CD4-positive, alpha-beta T cell treated with Interleukin-12 subunit alpha and Interleukin-12 subunit beta, for 1 hour (primary cell): ENCODE measurements at places on chromosomes 12 and 14.

DNA sequence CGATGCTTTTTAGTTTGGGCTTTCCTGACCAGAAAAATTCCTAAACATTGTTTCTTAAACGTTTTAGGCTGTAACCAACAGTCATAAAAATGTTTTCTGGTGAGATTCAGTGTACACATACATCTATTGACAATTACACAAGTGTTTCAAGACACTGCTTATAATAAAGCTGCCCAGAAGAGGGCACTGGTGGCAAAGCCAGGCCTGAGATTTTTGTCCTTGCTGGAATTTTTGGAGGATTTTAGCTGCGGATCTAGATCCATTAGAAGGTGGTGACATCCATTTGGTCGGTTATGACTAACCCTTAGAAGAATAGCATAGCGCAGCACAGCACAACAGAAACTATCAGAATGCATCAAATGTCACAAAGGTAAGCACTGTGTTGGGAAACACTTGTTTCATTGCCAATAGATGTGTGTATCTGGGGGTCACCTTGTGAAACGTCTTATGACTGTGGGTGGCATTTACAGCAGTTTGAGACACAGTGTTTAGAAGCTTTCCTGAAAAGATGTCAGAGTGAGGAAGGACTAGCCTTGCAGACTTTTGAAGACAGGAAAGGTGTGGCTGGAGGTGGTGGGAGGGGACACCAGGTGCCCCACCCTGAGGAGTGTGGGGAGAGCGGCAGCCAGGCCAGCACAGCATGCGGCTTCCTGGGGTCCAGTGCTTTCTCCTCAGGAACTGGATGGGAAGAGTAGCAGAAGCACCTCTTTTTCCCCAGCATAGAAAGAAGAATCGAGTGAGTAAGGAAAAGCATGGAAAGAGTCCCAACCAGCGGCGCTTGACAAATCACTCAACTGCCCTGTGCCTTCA, 54.7 kb upstream of the FKBP4 start:
- no peak for DNase-seq

DNA sequence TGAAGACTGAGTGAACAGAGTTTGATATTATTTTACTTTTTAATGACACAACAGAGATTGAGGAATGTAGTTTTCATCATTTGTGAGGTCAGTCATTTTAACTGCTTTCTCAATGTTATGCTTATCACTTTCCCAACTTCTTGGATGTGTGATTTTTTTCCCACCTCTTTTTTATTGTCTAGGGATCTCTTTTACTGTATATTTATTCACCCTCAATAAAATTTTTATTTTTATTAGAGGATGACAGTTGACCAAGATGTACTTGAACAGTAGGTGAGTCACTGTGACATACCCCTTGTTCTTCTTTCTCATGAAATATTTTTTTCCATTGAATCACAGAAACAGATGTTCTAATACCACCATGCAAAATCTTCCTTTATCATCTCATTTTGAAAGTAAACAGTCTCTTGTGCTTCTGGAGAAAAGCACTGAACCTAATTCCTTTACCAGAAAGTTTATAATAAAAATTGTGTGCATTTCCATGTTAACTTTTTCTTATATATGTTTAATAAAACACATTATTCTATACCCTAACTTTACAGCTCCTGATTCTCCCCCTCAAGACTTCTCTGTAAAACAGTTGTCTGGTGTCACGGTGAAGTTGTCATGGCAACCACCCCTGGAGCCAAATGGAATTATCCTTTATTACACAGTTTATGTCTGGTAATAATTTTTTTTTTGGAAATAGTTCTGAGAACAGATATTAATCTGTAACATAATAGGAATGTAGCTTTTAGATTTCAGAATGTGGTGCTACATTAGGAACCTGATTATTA, 65.9 kb downstream of the PTPRQ start:
- no peak for DNase-seq

DNA sequence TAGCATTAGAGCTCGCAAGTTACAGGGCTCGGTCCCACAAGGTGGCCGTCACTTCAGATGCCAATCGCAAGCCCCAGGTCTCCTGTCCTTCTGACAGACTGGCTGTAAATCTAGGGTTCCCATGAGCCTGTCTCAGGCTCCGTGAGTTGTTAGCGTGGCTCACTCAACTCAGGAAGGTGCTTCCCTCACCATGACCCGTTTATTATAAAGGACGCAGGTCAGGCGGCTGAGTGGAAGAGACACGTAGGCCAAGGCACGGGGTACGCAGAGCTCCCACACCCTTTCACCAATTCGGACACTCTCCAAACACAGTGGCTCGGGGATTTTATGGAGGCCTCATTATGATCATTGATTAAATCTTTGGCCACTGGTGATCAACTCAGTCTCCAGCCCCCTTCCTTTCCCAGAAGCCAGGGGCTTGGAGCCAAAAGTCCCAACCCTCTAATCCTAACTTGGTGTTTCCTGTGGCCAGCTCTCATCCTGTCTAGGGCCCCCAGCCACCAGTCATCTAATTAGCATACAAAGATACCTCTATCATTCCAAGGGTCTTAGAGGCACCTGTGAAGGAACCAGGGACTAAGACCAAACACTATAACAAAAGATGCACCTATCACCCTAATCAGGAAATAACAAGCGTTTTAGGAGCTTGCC, 25.8 kb upstream of the LRTM2 start:
- DNase-seq, result no peak

DNA sequence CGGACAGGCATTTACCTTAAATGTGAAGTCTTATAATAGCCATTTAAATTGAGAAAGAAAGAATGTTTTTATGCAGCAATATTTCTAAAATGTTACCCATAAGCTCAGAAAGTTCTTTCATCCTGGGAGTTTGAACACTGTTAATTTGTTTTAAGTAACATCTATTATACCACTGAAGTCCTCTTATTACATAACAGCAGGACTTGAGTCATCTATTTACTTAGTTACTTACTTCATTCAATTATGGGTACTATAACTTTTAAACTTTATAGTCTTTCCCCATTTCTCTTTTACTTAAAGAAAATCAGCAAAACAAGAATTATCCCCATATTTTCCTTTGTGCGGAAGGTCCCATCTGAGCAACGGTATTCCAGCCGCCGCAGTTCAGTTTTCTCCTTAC, 473.1 kb downstream of the ETNK1 start:
- DNase-seq, result no peak

DNA sequence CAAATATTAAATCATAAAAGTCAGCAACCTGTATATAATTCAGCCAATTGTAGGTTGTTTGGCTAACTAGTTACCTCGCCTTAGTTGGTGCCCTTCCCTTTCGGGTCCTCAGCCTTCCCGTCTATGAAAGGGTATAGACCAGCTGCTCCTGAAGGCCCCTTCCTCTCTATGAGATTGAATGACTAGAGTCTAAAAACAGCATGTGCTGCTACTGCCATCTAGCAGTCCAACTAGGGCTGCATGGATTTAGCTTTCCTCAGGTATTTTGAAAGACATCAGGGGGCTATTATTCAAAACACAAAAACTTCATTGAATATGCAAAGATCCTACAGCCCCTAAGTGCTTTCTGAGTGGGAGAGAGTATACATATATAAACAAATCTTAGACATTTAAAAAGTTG, 37.0 kb upstream of the TMEM263 start:
- no peak for DNase-seq

- no peak for DNase-seq
Measured at GRCh38 chr12:131445184-131445774, 265.6 kb upstream of the SFSWAP start.

DNA sequence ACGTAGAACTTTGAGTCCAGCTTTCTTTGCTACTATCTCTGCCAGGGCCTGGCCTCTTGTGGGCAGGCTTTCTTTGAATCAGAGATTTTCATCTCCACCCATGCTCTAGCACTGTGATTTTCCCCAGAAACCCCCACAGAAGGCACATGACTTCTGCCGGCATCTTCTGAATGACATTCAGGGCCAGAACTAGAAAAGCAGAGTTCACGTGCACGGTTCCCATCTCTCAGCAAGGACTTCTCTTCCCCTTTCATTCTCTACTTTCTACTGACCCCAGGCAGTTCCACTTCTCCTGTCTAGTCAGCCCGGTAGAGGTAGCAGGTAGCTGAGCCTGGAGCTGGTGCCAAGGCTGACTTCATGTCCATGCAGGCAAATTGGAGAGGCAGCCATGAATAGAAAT, 26.9 kb downstream of the BATF start:
- no peak for DNase-seq

GRCh38 chr14:31955936-31956579, 121.0 kb upstream of the ARHGAP5 start:
- DNase-seq, result no peak

- DNase-seq, result no peak
Measured at GRCh38 chr14:105852378-105853088, 326.1 kb downstream of the TMEM121 start.

- DNase-seq, result no peak
Measured at GRCh38 chr12:54230555-54230954, 41.8 kb upstream of the SMUG1 start.

DNA sequence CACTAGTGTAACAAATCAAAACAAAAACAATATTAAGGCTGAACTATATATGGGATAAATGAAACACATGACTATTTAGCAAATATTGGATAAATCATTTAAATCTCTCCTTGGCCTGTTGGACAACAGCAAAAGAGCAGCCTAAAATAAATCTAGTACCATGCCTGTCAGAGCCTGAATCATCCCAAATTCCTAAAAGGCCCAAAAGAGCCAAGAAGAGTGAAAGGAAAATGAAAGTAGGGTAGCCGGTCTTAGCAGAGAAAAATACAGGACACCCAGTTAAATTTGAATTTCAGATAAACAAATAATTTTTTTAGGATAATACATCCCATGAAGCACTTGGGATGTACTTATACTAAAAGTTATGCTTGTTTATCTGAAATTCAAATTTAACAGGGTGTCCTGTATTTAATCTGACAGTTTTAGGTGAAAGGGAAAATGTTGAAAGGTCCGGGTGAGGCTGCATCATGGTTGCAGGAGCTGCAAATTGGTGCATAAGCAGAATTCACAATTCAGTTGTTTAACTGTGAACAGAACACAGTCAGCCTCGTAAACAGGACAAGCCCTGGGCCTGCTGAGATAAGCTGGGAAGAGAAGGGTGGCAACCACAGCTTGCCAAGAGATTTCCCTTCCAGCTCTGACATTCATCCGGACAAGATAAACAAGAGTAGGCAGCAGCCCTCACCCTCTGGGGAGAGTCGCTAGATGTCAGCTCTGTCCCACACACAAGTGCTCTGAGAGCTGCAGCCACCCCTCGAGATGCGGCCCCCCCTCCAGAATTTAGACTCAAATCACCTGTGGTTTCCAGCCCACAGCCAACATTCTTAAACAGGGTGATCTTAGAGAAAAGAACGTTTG, 30.3 kb downstream of the DMAC2L start:
- DNase-seq, result peak; percentile 47

DNA sequence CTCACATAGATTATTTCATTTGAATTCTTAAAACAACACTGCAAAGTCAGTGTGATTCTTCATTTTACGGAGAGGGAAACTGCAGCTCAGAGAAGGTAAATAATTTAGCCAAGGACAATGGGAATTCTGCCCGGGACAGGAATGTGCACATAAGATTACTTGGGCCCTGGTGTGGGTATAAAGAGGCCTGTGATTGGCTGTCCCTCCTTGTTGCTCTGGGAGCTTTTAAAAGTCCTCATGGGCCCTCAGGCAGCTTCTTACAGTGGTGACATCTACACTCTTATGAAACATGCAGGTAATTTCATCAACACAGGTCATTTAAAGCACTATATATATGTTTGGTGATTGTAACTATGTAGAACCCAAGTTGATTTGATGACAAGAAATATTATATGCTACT, 100.3 kb downstream of the ESR2 start:
- DNase-seq, result no peak

DNA sequence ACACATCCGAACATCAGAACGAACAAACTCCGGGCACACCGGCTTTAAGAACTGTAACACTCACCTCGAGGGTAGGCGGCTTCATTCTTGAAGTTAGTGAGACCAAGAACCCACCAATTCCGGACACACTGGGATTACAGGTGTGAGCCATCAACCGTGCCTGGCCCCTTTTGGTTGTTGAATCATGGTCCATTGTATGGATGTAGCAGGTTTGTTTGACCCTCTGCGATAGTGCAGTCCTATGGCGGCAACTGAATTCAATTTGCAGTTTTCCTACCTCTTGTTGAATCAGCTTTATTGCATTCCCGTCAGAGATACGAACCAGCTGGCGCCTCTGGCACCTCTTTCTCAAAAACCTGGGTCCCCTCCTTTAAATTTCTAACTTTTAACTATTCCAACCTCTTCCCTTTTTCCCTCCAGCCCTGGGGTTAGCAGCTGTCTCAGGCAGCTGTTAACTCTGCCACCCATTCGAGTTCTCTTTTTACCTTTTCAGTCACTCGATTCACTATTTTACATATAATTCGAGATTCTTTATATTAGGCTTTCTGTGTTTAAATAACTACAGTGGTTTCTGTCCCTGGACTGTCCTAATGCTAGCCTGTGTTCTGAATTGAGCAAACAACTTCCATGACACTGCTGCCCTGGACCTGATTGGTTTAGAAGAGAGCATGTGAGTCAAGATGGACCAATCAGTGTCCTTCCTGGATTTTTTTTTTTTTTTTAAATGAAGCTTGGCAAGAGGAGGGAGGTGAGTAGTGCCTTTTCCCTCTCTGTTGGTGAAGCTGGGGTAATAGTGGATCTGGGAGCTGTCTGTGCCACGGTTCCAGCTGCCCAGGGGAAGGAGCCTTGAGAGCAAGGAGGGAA, 261.5 kb downstream of the PCNX1 start:
- DNase-seq, result peak; percentile 8

GRCh38 chr14:23564876-23565275, 2.7 kb downstream of the AP1G2 start:
- no peak for DNase-seq

GRCh38 chr14:26959972-26960660, 362.3 kb upstream of the NOVA1 start:
- DNase-seq, result no peak

- no peak for DNase-seq
Measured at GRCh38 chr12:68871921-68872320, 61.0 kb downstream of the CPM start.

DNA sequence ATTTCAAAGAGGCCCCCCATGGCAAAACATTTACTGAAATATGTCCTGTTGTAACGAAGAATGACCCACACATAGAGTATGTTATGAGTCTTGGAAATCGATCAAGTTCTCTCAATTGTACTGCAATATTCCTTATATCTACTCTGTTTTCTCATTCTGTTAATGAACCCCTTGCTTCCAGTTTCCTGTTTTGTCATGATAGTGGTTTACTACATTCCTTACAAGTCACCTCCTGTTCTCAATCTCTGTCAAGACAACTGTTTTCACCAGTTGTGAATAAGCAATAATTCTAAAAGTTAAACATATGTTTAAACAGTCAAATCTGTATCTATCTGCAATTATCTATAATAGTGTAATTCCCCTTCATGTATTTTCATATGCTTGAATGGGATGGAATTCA, 16.4 kb upstream of the ARID2 start:
- no peak for DNase-seq

- no peak for DNase-seq
Measured at GRCh38 chr14:60215520-60216420, 33.3 kb upstream of the PPM1A start.

DNA sequence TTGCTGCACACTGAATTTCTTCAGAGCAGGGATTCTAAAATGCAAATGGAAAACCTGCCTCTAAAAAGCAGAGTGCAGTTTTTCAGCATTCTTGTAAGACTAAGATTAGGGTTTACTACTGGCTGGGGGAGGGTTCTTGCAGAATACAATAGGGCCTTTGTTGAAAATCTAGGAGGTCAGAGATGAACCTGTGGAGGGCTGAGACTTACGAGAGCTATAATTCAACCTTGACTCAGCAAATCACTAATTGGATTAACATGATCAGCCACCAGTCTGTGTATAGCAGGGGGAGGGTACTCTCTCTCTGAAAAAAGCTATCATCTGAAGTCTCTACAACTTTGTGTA, 92.6 kb upstream of the HIF1A start:
- no peak for DNase-seq
